ENCODE measurements at places on chromosomes 1 and 21.

- DNase-seq: no peak
Measured at GRCh38 chr1:173268261-173268660, 61.1 kb upstream of the TNFSF4 start.

GRCh38 chr1:24754229-24754628 is 9.0 kb downstream of the CLIC4 start:
- no peak for DNase-seq

GRCh38 chr1:182625719-182626504 is 21.7 kb upstream of the RGS16 start:
- DNase-seq: no peak

DNA sequence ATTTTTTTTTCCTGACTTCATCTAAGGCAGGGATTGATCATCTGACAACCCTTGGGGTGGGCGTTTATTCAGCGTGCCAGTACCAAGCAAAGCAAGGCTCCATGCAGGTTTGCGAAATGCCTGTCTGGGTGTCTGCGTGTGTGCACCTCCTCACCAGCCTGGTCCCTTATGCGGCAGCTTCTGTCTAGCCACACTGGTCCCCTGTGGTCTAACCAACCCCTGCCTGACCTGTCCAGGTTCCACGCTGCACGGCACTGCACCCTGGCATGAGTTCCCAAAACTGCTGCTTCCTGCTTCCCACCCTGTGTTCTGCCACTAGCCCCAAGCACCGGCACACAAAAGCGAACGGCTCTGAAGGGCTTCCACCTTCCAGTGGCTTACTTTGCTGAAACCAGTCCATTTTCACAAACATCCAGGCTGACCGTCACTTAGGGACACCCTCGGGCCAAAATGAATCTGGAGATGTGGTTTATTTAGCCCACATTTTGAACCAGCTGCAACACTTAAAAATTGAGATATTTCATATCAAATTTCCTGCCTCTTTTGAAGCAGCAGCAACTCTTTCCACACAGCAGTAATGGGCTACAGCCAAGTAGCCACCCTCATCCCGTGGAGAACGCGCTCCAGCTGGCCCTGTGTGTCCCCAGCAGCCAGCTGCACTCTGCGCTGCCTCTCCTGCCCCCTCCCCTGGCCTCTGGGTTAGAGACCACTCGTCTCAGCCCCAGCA is 55.7 kb downstream of the HLCS start:
- no peak for DNase-seq

DNA sequence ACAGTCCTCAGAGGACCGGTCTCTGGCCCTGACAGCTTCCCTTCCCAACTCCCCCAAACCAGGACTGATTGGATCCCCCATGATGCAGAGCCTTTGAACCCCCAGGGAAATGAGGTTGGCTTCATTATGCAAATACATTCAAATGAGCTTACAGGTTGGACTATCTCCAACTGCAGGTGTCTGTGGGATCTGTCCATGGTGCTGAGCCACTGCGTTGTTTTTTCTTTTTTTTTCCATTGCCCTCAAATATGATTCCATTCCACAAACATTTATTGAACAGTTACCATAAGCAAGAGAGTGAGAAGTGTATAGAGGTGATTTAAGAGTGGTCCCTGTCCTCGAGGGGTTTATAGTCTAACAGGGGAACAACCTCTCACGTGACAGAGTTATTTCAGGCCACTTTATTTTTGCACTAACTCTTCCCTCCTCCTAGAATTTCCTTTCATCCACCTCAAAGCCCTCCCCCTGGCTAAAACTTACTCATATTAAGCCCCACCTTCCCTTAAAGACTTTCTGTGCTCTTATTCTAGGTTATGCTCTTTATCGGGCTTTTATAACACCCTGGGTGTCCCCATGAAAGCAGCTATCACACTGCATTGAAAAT is 21.9 kb downstream of the DLGAP3 start:
- no peak for DNase-seq

DNA sequence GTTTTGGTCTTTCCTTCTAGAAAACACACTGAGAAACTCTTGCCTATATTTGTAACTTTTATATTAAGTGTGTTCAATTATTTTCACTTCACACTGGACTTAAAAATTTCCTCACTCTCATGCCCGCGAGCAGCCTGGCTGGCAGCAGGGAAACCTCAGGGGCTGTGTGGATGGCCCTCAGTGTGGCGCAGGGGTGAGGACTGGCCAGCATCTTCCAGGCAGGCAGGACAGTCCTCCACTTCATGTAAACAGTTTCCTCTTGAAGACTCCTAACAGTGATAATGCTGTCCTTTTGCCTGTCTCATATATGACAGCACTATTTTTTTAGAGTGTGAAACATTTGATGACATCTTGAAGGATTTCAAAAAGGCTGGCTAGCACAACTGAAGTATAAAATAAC is 618.6 kb downstream of the KIF26B start:
- DNase-seq: no peak

GRCh38 chr21:34883491-34884271 is 165.4 kb downstream of the RUNX1 start:
- DNase-seq: no peak

DNA sequence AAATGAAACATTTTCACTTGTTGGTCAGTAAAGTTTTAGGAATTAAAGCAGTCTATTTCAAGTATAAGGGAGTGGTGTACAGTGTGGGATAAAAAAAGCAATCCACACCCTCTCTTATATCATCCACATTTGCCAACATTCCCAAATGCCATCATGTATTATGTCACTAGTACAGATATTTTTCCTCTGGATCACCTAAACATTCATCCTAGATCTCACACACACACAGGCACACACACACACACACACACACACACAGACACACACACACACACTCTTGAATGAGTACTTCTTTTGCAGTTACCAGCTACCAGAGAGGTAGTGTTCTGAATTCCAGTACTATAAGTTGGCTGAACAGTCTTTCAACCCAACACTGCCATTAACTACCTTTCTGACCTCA is 1369.1 kb upstream of the ADGRL4 start:
- no peak for DNase-seq

- DNase-seq: no peak
Measured at GRCh38 chr1:2036287-2036686, 13.9 kb upstream of the PRKCZ start.

DNA sequence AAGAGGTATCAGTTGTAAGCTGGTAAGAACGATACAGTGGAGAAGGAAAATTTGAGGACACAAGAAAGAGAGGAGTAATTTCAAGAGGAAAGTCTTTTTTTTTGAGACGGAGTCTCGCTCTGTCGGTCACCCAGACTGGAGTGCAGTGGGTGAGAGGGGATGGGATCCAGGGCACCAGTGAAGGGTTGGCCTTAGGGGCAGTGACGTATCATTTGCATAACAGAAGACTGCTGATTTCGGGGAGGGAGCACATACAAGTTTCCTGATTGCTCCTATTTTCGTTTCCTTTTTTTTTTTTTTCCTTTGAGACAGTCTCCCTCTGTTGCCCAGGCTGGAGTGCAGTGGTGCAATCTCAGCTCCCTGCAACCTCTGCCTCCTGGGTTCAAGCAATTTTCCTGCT is 4.2 kb downstream of the S100A13 start:
- no peak for DNase-seq

GRCh38 chr1:167120899-167121298 is 27.0 kb downstream of the STYXL2 start:
- no peak for DNase-seq

- no peak for DNase-seq
Measured at GRCh38 chr1:3906672-3907020, 6.6 kb upstream of the C1orf174 start.

DNA sequence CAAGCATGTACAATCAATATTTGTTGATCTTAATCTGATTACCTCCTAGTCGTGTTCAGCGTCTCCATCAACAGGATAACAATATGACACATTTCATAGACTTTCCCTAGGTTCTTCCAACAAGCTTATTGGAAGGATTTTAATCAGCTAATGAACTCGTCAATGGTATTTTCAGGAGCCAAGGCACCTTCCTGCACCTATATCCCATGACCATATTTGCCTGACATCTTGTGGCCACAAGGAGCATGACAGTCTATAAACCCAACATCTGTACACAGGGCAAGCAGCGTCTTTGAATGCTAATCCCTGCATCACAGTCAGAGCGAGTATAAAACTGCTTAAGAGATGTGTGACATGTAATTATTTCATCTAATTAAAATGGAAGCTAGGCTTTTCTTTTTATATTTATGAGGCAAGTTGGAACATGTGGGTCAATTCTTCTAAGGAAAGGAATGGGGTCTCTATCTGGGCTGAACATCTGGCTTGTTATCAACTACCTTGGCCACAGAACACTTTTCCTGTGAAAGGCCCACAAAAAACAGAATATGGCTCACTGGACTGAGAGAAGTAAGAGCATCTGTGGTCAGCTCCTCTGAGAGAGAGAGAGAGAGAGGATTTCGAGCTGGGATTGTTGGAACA is 388.8 kb downstream of the NTNG1 start:
- DNase-seq: peak; percentile 30

- DNase-seq: no peak
Measured at GRCh38 chr21:19995253-19995652, 1003.0 kb upstream of the NCAM2 start.

DNA sequence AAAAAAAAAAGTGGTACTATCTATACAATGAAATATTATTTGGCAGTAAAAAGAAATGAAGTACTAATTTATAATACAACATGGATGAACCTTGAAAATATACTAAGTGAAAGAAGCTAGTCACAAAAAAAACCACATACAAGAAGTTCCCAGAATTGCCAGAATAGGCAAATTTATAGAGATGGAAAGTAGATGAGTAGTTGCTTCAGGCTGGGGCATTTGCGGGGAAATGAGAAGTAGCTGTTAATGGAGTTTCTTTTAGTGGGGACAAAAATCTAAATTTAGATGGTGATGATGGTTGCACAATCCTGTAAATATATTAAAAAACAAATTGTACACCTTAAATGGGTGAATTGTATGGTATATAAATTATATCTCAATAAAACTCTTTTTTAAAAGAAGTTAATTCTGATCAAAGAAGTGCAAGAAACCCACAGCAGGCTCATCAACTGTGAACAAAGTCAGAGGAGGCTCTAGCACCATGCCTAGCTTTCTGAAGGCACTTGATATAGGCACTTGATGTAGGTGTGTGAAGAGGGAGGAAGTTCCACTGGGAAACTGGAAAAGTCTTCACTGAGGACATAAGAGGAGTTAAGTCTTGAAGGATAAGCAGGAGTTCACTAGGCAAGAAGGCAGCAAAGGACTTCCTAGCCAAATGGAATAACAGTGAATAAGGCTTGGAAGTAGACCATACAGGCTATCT is 52.5 kb downstream of the DMAP1 start:
- DNase-seq: no peak

GRCh38 chr1:47178020-47178419 is 11.8 kb downstream of the PDZK1IP1 start:
- no peak for DNase-seq

DNA sequence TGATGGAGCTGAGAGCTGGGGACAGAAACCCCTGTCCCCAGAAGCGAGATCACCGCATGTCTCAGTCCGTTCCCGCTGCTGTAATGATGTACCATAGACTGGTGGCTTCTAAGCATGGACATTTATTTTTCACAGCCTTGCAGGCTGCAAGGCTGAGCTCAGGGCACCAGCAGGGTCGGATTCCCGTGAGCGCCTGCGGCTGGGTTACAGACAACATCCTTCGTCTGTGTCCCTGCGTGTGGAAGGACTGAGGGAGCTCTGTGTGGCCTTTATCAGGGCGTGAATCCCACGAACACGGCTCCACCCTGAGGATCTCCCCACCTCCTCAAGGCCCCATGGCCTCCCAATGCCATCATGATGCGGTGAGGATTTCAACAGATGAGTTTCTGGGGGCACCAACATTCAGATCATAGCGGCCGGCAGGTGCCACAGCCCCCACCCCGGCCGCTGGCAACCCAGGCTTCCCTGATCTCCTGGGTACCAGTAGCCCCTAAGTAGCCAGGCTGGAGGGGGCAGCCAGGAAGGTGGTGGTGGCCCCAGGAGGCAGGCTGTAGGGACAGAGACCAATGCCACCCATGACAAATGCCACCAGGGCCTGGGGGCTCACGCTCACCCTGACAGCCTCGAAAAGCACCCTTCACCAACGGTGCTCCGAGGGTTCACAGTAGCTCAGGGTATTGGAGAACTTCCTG is 104.4 kb downstream of the CRYAA start:
- no peak for DNase-seq

GRCh38 chr1:20348326-20348915 is 57.7 kb downstream of the VWA5B1 start:
- no peak for DNase-seq

- DNase-seq: peak; percentile 25
Measured at GRCh38 chr1:31238986-31239613, 587 bp downstream of the NKAIN1 start.

- DNase-seq: no peak
Measured at GRCh38 chr1:7109901-7110300, 324.6 kb downstream of the CAMTA1 start.

DNA sequence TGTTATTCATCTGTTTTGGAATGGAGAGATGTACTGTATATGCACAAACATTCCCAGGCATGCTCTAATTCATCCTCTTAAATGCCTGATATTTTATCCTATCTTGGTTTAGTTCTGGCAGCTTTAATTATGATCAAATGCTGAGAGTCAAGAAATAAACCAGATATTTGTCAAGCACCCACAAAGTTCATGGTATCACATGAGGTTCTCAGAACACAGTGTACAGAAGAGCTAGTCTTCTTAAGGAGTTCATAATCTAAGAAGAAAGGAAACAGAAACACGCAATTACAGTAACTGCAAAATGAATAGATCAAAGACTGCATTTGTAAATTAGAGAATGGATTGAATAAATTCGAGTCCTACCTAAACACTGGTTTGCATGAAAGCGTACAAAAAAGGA is 58.3 kb upstream of the KCNH1 start:
- DNase-seq: no peak

GRCh38 chr1:27660300-27660835 is 11.6 kb downstream of the IFI6 start:
- no peak for DNase-seq

DNA sequence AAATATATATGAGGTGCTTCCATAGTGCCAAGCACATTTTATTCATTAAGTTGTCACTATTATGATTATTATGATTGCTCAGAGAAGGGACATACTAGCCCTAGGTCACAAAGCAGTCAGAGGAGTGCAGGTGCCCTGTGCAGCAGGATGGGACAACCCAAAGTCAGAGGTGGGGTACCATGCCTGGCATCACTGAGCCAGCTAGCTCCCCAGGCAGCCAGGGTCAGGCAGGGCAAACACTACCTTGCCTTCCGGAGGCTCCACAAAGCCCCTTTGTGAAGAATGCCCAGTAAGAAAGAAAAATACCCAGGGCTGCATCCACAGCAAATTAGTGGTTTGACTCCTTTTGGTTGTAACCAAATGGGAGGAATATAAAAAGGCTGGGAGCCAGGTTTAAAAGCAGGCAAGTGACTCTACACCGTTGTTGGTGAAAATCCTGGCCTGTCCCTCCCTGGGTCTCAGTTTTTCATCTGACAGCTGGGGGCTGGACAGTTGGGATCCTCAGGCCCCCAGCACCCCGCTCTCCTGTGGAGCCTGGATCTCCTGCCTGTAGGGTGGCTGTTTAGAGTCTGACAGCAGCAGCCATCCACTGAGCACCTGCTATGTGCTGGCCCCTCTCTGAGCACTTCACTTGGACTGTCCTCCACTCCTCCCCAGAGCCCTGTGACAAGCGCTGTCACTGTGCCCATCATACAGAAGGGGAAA is 98.8 kb downstream of the GLIS1 start:
- no peak for DNase-seq
